ENCODE measurements at places on chromosomes 11 and 22.
A peak's percentile ranks its signal among the peaks of the same experiment; 100 is the strongest.

DNA sequence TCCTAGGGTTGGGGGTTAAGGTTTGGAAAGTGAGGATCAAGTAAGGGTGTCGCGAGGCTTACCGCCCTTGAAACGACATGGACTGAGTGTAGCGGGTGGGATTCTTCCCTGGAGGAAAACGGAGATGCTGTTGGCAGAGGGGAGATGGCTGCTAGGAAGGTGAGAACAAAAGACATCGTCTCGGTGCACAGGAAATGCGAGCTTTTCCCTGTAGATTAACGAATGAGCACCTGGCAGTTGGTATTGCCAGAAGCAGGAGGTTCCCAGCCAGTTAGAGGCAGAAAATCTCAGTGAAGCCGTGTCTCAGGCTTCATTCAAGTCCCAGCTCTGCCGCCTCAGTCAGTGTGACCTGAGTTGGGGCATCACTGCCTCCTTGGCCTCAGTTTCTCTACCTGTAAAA lies 1.4 kb upstream of the LHFPL7 start:
- DNase-seq, result no peak

DNA sequence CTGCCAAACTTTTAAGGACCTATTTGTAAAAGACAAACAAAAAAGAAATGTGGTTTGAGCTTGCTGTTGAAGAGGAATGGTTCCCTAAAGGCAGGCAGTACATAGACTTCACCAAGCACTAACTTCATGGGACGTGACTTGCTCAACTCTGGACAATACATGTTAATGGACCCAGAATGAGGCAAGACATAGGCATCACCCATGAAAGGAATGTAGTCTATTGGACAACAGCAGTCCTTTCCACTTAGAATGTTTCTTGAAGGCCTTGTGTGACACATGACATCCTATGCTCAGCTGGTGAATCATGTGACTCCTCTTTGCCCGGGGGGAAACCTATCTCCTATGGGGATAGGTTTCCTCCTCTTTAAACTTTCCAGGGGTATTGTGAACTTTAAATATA lies 246.4 kb upstream of the BLID start:
- no peak for DNase-seq

DNA sequence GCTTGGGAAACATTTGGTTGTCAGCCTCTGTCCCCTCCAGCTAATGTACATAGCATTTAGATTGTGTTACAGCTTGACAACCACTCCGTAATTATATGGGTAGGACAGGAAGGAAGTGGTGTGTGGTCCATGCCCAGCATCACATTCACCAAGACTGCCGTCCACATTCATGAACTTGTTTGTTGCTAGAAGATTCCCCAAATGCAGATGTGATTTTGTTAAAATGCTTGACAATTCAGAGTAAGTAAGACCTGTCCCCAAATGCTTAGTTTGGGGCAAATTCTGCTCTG lies 1482.7 kb downstream of the TBC1D22A start:
- no peak for DNase-seq

DNA sequence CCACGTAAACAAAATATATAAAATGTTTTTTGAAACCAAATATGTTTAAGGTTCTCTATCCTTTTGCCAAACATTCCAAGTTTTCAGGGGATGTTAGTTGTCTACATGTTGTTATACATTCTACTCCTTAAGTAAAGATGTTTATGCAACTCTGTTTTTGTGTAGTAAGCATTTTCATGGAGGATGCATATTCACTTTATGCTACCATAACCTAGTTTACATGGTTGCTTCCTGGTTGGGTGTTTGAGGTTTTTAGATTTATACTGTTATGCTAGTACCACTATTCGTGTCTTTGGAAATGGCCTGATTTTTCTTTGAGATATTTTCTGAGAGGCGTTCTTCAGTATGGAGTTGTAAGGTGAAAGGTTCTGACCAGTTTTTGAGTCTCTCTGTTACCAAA lies 131.1 kb upstream of the SORL1-AS1 start:
- DNase-seq, result no peak

DNA sequence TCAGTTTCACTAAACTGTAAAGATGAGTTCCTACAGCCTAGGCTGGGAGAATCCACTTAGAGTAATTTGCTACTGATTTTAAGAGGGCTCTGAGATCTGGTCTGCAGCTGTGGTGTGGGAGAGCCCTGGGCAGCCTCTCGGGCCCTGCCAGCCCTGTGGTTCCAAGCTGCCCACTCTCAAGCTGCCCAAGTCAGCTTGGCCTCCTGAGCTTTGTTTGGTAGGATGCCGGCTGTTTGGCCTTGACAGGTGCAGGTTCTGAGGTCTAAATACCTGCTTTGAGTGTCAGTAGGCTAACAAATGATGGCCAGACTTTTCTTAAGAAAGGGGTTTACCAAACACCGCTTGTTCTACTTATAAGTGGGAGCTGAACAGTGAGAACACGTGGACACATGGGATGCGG lies 133.3 kb upstream of the TTC12 start:
- DNase-seq, result no peak

- no peak for DNase-seq
These were observed 38.1 kb upstream of the CARD18 start for GRCh38 chr11:105177658-105178057.

GRCh38 chr11:45885274-45885920 lies at the start of gene MAPK8IP1:
MAPK8IP1 (plus strand) TSS chr11:45885651; CDS start chr11:45885821, 170 bp downstream.
- DNase-seq, result peak; percentile 36

DNA sequence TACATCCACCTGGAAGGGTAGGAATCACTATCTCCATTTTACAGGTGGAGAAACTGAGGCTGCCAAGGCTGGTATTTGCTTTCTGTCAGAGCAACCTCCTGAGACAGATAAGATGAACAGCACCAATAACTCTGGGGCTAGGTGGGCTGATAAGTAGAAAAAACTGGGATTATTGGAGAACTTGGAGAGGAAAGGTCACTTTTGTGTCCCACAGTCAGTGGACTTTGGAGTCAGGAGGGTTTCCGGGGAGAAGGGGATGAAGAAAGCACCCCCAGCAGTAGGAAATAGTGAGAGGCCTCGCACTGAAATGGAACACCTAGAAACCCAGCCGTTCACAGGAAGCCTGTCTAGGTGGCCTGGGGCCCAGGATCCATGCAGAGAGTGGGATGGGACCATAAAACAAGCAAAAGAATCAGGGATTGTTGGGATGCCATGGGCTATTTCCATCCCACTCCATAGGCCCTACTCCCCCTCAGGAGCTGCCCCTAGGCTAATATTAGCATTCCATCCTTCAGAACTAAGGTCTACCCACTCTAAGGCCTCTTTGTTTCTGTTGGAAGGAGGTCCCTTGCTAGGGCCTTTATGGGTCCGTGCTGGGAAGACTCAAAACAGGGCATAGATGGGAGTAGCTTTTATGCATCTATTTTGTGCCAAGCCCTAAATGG lies 31.0 kb upstream of the FCHSD2 start:
- DNase-seq, result no peak

GRCh38 chr11:130001461-130002351 lies 929 bp downstream of the PRDM10 start:
- peak; percentile 26 for DNase-seq

All from hematopoietic multipotent progenitor cell treated with erythropoietin and hydrocortisone succinate and interleukin-3 and kit ligand, for 15 days (in vitro differentiated cells).